ENCODE measurements at places on chromosomes 7 and 10.

GRCh38 chr7:101163279-101164070 is 1.9 kb downstream of the VGF start:
- no peak for DNase-seq

- DNase-seq, result no peak
Measured at GRCh38 chr10:20958764-20959163, 61.7 kb upstream of the NEBL start.

DNA sequence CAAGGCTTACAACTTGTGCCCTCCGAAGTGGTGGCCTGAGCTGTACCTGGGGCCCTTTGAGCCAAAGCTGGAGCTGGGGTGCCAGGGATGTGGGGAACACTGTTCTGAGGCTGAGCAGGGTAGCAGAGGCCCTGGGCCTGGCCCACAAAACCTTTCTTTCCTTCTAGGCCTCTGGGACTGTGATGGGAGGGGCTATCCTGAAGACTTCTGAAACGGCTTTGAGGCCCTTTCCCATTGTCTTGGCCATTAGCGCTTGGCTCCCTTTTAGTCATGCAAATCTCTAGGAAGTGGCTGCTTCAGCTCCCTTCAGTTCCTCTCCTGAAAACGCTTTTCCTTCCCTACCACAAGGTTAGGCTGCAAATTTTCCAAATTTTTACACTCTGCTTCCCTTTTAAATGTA is 16.8 kb upstream of the CRYGN start:
- DNase-seq, result no peak

GRCh38 chr7:28630350-28630749 is 218.0 kb downstream of the CREB5 start:
- DNase-seq, result no peak

GRCh38 chr7:92838934-92839333 is 2.6 kb upstream of the CDK6 start:
- DNase-seq, result no peak

- peak; percentile 95 for DNase-seq
Measured at GRCh38 chr10:17023386-17024298, 106.0 kb downstream of the CUBN start.

GRCh38 chr10:86182150-86182549 is 184.4 kb downstream of the GRID1 start:
- no peak for DNase-seq

DNA sequence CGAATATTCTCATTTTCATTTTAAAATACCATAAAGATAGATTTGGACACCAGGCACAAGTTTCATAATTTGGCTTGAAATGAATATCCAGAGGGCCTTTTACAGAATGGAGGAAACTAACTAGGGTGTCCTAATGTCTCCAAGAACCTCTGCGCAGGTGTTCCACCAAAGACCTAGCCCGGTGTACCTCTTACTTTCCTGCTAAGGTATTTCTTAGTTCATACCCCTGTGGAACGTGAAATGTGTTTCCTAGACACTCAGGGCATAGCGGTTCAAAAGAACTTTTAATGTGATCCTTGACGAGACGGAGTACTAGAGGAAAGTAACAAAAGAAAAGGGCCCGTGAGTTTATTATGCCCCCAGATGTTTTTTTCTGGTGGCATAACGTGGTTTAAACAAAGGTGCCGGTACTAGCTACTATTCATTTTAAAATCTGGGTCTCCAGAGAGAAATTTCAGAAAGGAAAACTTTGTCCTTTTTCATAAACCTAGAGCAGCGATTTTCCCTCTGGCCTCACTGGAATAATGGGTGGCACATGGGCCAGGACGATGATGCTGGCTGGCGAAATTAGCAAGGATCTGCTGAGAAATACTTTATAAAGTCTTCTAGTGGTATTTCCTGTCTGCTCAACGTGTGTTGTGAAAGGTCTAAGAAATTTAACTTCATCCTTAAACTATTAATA is 1.4 kb downstream of the APBB1IP start:
- DNase-seq, result no peak

- no peak for DNase-seq
Measured at GRCh38 chr10:126268013-126268920, 120.0 kb downstream of the ADAM12 start.

GRCh38 chr7:116598278-116598677 is 73.4 kb downstream of the CAV1 start:
- no peak for DNase-seq

DNA sequence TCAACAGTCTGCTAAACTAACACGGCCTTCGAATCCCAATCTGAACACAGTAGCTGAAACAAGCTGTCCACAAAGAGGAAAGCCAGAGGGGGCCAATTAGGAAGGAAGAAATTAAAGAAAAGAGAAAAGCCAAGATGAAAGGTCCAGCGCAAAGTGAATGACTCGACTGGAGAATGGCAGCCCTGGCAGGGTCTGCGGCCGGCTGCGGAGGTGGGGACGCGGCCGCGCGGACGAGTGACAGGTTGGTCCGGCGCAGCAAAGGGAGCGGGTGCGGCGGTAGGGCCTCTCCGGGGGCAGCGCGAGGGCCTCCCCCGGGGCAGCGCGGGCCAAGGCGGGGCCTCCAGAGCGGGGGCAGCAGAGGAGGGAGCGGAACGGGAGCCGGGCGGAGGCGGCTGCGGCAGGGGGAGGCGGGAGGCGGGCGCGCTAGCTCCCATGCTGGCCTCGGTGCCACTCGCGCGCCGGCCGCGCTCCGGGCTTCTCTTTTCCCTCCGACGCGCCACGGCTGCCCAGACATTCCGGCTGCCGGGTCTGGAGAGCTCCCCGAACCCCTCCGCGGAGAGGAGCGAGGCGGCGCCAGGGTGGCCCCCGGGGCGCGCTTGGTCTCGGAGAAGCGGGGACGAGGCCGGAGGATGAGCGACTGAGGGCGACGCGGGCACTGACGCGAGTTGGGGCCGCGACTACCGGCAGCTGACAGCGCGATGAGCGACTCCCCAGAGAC is at the start of gene VWC2:
TSS of gene VWC2 (plus strand) at position 421 of the 718 bp plus-strand sequence. CDS start 1,798 bp downstream, outside the sequence.
- DNase-seq, result no peak

DNA sequence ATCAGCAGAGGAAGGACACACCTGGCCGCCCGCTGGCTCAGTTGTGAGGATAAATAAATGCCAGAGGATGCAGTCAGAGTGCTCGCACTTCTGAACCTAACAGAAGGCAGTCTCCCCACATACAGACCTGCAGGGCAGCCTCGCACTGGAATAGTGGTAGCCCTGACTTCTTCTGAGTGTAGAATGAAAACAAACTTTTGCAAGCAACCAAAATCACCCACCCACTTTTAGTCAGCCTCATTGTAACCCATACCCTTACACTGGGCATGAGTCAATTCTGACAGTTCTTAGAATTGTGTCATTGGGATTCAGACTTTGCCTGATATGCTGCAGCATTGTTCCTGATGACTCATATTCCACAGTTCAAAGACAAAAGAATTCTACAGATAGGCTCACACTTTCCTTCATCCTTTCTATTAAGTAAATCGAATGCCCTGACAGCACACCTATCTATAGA is 167.0 kb upstream of the CDK1 start:
- DNase-seq, result no peak

GRCh38 chr10:60734226-60734625 is 44.1 kb upstream of the CDK1 start:
- no peak for DNase-seq

DNA sequence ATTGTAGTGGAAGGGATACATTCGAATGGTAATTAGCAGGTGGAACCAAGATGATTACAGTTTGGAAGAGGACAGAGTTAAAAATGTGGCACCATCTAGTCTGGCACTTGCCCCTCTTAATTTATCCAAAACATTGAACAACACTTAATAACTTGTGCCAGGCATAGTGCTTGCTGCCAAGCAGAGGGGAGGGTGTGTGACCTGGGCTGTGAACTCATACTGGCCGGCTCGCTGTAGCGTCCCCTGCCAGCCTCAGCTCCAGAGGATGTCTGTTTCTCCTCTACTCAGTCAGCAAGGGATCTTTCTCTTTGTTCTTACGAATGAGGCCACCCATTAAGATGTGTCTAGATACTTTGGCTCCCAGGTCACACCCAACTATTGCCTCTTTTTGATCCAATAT is 179.4 kb upstream of the INHBA start:
- DNase-seq, result no peak

- DNase-seq, result no peak
Measured at GRCh38 chr7:21368317-21368716, 59.6 kb upstream of the SP4 start.

DNA sequence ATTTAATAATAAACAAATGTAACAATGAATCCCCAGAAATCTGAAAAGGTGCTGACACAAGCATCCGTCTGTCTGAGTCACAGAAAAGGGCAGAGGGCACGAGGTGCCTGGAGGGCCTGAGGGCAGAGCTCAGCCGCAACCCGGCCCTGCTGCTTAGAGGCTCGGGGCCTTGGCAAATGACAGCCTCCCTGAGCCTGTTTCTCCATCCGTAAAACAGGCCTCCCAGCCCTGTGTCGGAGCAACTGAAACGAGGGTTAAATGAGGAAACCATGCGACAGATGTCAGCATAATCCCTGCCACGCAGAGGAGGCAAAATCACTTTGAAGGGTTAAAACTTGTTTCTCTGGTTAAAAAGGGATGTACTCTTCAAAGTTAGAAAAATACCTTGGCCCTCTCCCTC is 24.9 kb downstream of the NUDT1 start:
- DNase-seq, result no peak

- no peak for DNase-seq
Measured at GRCh38 chr7:85510287-85510686, 323.4 kb upstream of the SEMA3D start.

GRCh38 chr10:110340816-110341215 is 36.1 kb upstream of the SMNDC1 start:
- no peak for DNase-seq

DNA sequence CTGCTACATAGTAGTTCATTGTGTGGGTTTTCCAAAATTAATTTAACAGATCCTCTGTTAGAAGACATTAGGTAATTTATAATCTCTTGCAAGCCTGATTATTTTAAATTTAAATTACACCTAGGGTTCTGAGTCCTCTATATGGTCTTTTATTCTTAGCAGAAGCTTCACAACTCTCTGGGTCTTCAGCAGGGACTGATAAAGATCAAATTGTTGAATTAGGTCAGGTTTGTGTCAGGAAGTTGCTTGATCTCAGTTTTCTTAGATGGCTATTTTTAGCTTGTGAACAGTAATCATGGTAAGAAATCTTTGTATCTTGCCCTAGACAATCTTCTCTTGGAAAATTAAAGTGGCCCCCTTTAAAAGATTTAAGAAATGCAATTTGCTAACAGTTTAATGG is 183.1 kb upstream of the HDAC9 start:
- DNase-seq, result no peak

GRCh38 chr10:79492839-79493238 is 19.5 kb upstream of the EIF5AL1 start:
- no peak for DNase-seq

GRCh38 chr7:99473315-99473596 is 566 bp downstream of the ZNF789 start:
- DNase-seq, result peak; percentile 52

- DNase-seq, result no peak
Measured at GRCh38 chr7:95180-95862, 97.0 kb upstream of the FAM20C start.

GRCh38 chr7:353746-354325 is 63.9 kb downstream of the FOXL3 start:
- no peak for DNase-seq

All from AG04449 (cell line).